ENCODE measurements at places on chromosomes 11 and 22.

- DNase-seq: no peak
These were observed 1.1 kb downstream of the SRSF8 start for GRCh38 chr11:95067841-95068219.

- DNase-seq: no peak
These were observed 37.8 kb downstream of the SLC5A1 start for GRCh38 chr22:32080904-32081303.

DNA sequence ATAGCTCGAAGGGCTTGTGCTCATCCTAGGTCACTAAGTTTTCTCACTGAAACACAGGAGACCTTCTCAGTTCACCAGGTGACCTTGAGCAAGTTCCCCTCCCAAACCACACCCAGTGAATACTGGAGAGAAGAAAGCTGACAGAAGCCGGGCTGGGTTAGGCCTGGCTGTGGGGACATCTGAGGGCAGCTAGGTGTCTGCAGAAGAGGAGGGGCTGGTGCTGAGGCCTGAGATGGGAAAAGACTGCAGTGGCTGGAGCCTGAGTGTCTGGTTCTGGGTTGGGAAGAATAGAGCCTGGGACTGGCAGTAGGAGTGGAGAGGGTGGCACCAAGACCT lies 602 bp upstream of the INPP5J start:
- no peak for DNase-seq

DNA sequence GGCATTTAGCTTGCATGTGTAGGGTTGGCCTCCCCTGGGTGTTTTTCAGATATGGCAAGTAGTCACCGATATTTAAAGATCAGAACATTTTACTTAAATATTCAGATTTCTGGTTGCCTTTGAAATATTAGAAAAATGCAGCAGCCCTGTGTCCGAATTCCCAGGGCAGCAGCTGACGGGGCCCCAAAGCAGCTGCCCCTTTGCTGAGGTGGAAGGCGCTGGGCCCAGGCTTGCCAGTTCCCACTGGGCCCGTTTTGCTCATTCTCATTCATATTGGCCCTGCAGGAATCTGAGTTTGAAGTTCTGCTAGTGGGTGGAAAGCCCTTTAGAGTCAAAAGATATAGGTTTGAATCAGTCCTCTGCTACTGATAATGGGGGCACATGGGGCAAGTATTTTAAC lies 692.1 kb downstream of the OPCML start:
- DNase-seq: no peak

GRCh38 chr22:29587938-29588699 lies 7.2 kb upstream of the NIPSNAP1 start:
- DNase-seq: no peak

GRCh38 chr11:69647761-69648497 lies 7.0 kb downstream of the CCND1 start:
- DNase-seq: no peak

GRCh38 chr22:43847376-43848289 lies 14.7 kb downstream of the SULT4A1 start:
- no peak for DNase-seq

DNA sequence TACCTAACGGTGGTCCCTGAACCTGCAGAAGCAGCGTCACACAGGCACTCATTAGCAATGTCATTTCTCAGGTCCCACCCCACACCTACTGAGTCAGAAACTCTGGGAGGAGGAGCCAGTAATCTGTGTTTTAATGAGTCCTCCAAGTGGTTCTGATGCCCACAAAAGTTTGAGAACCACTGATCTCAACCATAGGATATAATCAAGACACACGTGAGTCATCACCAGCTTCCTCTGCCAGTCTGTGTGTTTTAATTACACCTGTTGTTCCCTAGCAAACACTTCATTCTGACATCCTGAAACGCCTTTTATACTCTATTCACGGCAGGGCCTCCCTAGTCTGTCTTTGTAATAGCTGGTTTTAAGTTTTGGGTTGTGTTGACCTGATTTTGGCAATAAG lies 5.8 kb downstream of the TECTA start:
- DNase-seq: peak; percentile 21

- DNase-seq: no peak
These were observed 45.7 kb downstream of the TTC17 start for GRCh38 chr11:43404406-43404805.

GRCh38 chr11:123286761-123287160 lies 91.7 kb upstream of the CLMP start:
- DNase-seq: no peak

DNA sequence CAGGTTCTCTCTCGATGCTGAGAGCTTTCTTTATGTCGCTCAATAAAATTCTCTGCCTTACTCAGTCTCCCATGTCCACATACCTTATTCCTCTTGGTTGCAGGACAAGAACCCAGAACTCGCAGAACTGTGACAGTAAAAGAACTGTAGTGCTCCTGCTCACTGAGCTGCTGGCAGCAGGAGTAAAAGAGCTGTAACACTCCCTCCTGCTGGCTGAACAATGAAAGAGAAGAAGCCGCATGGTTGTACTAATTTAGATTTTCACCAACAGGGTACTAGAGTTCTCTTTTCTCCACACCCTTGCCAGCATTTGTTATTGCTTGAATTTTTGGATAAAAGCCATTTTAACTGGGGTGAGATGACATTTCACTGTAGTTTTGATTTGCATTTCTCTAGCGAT lies 433.2 kb downstream of the GUCY1A2 start:
- DNase-seq: no peak

- DNase-seq: no peak
These were observed 98.5 kb upstream of the RRM1 start for GRCh38 chr11:3995949-3996554.

DNA sequence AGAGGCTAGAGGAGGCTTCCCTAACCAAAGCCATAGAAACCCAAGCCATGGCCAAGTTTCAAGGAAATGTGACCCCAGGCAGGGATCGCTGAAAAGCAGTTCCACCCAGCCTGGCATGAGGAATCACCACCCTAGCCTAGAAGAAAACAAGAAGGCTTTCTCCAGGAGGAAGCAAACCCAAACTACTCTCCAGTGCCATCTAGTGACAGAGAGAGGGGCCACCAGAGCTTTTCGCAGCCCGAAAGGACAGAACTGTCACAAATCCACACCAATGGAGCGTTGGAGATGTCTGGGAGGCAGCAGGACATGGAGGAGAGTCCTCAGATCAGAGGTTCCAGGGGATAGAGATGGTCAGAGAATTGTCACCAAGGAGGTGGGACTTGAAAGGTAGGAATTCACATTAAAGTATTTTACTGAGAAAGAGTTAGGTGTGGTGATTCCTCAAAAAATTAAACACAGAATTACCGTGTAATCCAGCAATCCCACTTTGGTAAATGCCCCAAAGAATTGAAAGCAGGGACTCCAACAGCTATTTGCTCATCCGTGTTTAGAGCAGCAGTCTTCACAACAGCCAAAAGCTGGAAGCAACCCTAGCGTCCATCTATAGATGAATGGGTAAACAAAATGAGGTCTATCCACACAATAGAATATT lies 67.3 kb upstream of the NUP50 start:
- DNase-seq: no peak

DNA sequence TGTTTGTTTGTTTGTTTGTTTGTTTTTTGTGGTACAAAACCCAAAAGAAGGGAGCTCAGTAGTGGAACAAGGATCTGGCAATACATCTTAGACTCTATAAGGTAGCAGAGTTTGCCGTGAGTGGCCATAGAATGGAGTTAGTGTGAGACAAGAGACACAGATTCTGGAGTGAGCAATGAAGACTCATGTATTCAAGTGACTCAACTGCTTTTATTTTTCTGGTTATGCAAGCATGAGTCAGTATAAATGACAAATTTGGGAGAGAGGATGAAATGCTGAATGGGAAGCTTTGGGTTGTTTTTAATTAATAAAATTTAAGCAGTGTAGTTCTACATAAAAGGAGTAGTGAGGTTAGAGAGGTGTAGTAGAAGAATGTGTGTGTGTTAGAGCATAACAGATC lies 143.6 kb upstream of the ANO5 start:
- DNase-seq: no peak

DNA sequence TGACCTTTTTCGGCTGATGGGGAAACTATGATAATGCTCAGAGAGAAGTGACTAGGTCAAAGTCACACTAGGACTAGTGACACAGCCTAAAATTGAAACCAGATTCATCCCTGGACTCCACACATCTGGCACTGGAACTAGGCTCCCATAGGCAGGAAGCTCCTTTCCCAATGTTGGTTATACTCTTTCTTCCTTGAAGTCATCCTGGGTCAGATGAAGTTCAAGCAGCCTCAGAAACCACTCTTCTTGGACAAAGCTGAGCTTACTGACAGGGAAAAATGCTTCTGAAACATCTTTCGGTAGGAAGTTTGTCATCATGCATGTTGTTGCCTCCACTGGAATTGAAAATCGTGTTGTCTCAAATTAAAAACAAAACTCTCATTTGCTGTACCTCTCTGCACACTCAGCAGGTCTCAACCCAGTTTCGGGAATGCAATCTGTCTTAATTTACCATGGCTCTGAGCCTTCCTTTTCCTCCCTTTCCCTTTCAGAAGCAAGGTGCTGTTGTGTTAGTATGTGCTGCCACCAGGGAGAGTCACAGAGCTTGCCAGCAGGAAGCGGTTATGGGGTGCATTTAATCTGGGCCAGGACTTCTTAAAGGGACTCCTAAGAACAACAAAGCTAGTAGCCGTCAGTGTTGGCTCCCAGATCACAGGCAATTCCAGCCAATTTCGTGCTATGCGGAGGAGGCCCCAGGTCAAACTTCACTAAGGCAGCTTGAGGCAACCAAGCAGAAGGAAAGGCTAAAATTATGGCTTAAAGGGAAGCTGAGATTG lies 384.8 kb downstream of the TENM4 start:
- DNase-seq: no peak

DNA sequence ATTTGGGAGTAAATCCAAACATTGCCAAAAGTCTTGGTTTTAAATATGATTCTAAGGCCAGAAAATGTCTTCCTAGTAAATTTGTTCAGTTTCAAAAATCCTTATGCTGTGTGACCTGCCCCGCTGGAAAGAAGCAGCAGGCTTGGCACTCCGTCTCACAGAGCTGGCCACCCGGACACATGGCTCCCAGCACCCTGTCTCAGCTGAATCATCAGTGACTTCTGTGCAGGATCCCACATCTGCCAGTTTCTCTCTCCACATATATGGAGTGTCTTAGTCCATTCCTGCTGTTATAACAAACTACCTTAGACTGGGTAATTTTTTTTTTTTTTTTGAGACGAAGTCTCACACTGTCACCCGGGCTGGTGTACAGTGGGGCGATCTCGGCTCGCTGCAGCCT lies 356.7 kb downstream of the TBC1D22A start:
- DNase-seq: no peak

GRCh38 chr11:5229356-5229755 lies 2.5 kb upstream of the HBB start:
- no peak for DNase-seq

DNA sequence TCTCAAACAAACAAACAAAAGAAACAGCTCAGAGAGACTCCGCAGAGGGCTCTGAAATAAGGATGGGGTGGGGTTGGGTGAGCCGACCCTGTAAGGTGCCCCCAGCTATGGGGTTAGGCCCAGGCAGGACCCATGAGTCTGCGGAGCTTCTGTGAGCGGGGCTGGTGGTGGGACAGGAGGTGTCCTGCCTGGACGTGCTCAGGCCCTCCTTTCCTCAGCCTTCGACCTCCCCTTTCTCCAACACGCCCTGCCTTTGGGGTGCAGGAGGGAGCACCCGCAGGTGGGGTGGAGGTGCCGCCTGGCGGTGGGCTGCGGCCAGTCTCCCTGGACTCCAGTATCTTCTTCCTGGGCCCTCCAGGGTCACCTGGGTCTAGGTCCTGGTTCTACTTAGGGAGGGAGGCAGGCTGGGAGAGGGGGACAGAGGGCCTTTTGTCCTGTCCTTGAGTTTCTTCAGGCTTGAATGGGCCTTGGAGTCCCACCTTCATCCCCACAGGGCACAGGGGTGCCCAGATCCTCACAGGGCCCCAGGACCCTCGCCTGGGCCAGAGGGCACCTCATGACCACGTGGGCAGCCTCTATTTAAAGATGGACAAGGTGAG lies 12.3 kb downstream of the PRR33 start:
- no peak for DNase-seq

GRCh38 chr11:2902784-2903671 lies 17.5 kb upstream of the CDKN1C start:
- no peak for DNase-seq

DNA sequence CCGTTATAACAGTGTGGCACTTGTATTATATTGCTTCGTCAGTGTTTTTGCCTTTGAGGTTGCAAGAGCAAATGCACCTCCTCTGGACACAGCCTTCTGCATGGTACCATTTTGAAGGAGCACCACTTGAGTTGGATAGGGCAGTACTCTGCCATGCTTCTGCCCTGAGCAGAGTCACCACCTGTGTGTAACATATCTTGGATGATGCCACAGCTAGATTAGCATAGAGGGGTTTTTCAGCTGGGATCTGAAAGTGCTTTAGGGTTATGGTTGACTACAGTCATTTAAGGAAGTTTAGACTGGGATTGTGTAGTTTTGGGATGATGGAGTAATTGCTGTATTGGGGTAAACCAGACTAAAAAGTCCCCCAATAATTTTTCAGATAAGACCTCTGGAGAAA lies 78.8 kb downstream of the PPP6R3 start:
- DNase-seq: no peak

DNA sequence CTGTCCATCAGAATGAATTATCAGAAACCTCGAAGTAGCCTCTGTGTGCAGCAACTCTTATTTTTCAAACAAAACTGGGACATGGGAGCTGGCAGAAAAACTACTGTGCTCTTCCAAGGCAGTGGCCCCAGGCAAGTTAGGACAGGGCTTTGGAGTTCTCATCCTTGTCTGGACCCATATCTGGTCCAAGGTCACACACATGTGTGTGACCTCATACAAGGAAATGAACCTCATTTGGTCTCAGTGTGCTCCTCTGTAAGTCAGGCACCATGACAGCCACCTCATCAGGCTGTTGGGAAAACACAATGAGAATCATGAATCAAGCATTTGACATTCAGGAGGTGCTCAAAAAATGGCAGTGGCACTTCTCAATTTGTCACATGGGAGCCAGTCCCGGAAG lies 25.8 kb downstream of the LARGE1 start:
- DNase-seq: no peak

DNA sequence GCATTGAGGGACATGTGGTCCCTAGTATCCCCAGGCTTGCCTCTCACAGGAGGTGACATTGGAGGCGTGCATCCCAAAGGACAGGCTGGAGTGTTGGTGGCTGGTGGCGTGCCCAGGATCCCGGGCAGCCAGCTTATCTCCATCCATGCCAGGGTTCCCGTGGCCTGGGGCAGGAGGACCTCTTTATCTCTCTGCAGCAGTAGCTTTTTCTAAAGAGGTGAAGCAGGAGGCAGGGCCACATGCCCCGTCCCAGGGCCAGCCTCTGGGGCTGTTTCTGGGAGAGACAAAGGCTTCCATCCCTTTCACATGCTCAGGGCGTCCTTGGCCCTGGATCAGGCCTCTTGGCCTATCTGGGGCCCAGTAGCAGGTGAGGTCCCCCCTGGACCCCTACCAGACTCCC lies 19.7 kb downstream of the PARVG start:
- DNase-seq: no peak

DNA sequence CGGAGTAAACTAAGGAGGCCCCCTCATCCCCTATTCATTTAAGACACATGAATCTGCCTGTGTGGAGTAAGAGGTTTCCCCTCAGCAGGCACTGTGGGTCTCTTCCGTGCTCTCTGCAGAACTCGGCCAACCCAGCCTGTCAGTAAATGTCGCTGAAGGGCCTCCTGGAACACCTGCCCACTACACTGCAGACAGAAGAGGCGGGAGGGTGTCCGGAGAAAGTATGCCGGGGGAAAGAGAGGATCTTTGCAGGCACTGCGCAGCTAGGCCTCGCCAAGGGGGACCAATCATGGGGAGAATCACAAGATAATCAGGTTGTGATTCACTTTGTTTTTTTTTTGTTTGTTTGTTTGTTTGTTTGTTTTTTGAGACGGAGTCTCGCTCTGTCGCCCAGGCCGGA lies 110.8 kb downstream of the MORC2 start:
- DNase-seq: no peak

GRCh38 chr22:50507421-50507990 lies at the start of gene LMF2:
Gene LMF2 (minus strand): TSS chr22:50507702. CDS start chr22:50507675, 27 bp downstream.
- DNase-seq: no peak
